D341Med (cell line): ENCODE measurements at places on chromosomes 2 and 18.
A peak's percentile ranks its signal among the peaks of the same experiment; 100 is the strongest.

DNA sequence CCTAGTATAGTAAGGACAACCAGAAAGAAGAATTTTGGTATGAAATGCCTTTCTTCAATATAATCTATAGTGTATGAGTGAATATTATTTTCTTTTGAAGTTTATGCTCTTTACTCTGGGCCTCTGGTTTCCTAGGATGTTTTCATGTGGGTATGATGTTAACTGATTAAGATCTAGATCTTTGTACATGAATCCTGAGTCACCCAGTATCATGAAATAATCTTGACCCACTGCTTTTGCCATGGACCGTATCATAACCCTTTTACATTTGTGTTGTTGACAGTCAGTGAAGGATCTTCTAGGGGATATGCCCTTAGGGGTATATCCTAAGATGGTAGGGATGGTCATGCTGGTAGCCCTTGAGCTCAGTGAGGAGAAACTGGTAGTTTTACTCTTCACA is 100.3 kb downstream of the RAB3GAP1 start:
- DNase-seq = no peak

DNA sequence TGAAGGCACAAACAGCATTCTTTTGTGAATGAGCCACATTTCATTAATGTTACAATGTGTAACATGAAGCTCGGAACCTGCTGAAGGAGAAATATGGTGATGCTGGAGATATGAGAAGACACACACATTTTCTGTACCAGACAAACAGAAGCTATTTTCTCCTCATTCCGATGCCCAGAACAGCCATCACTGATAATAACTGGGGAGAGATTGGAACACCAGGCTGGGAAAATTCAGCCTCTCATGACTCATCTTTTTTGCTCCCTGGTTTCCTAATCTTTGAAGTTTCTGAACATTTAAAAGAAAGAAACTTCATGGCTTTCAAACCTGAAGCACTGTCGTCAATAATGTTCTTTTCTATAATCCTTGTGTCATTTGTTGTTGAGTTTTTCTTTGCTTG is 110.9 kb downstream of the LYPD6 start:
- no peak for DNase-seq

DNA sequence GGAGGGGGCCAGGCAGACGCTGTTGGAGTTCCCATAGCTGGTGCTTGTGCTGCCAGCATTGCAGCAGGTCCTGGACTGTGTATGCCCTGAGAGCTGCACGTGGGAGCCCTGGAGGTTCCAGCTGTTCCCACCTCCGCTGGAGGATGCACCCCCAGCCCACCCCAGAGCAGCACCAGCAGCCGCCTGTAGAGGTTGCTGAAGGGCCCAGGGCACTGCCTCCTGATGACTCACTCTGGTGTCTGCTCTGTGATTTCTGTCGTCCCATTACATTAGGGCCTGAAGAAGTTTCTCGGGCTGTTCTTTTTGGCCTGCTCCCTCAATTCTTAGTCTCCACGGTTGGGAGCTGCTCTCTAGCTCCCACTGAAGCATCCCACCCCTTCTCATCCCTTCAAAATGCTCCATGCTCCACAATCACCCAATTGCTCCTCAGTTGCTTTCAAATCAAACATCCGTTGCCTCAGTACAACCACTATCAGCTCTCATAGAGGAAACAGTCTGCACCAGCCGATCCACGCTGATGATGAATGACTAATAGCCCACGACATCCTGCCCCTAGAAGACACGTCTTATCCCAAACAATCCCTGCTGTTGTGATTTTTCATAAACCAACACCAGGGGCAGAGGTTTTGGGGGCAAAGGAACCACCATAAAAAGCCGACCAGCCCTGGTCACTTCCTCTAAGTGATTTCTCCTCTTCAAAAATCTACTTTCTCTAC is 65.2 kb upstream of the RNF152 start:
- no peak for DNase-seq

GRCh38 chr2:65227020-65227455 is 593 bp upstream of the ACTR2 start:
- no peak for DNase-seq

- no peak for DNase-seq
These were observed 2.0 kb downstream of the INO80C start for GRCh38 chr18:35495536-35496314.

DNA sequence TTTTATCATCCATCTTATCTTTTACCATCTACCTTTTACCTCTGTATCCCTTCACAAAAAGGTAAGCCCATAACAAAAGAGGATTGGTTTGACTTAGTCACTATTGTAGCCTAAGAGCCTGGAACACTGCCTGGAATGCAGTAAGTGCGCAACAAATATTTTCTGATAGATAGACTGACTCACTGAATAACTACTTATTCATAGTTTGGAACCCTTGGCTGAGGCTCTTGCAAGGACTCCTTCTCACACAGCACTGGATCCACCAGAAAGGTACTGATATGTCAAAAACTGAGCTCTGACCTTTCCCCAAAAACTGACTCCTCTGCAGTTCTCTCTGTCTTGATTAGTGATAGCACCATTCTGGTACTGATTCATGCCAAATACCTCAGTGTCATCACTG is 426.7 kb downstream of the SETBP1 start:
- no peak for DNase-seq

- DNase-seq = no peak
These were observed 8.9 kb downstream of the NEDD4L start for GRCh38 chr18:58052960-58053359.

GRCh38 chr18:3305354-3305762 is 43.4 kb downstream of the MYL12B start:
- DNase-seq = no peak

GRCh38 chr18:11307716-11308115 is 158.3 kb upstream of the PIEZO2 start:
- no peak for DNase-seq

DNA sequence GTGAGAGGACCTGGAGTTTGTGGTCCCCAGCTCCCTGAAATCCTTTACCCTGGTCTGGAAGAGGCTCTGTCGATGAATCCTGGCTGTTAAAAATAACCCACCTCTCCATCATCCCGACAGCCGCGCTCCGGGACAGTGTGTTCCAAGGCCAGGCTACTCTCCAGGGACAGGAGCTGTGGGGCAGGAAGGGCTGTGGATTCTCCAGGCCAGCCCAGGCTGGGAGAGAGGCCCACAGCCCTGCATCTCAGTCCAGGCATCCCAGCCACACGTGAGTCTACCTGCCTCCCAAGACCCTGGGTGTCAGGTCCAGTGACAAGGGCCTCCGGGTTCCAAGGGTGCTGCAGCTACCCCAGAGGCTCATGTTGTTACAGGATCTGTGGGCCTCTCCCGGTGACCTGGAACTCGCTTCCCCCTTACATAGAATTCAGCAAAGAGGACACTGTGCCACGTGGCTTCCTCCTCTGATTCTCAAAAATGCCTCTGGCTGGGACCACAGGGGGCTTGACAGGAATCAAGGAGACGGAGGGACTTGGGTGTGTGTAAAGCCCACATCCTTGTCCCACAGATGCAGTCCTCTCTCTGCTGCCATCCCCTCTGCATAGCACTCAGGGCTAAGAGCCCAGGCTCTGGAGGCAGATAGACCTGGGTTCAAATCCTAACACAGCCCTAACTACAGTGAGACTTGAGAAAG is 17.3 kb downstream of the ADRA2B start:
- peak; percentile 9 for DNase-seq

- no peak for DNase-seq
These were observed 32.6 kb downstream of the TNS1 start for GRCh38 chr2:217970206-217970605.

DNA sequence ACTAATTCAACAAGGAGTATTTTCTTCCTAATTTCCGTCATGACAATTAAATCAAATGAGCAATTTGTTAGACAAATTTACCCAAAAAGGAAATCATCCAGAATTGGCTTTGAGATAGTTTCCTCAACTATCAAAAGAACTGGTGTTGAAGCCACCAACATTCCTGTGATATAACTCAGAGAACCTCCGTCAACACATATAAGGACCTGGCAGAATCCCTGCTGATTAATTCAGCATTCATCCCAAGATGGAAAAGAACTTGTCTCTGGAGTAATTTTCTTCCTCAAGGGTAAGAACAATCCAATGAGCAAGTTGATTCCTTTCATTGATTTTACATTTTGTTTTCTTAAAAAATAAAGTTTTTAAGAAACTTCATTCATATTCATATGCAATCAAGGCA is 62.0 kb downstream of the MBD2 start:
- DNase-seq = no peak

DNA sequence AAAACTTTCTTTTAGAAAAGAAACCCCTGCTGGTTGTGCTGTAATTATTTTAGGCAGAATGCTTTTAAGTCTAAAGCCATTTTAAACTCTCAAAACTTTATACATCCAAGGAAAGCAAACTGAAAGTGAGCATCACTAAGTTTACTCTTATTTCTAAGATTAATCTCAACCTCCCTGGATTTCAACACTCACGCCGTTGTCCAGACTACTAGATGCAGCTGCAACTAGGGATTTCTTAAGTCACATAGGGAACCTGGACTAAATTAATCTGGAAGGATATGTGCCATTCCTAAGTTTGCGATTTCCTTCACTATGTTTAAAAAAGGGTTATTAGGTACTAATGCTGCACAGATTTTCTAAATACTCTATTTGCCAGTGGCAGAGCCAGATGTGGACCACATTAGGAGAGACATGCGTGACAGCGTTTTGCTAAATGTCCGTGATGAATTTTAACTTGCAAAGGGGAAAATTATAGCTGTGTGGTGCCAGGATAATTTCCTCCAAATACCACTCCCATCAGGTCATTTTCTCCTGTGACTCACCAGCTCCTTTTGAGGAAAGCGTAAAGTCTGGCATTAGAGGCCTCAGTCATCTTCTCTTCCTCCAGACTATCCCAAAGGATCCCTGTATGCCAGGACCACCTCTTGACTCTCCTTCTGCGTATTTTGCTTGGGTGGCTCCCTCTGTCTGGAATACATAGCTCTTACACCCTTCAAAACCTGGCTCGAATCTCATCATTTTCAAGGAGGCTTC is 143.7 kb downstream of the ATL2 start:
- DNase-seq = no peak

DNA sequence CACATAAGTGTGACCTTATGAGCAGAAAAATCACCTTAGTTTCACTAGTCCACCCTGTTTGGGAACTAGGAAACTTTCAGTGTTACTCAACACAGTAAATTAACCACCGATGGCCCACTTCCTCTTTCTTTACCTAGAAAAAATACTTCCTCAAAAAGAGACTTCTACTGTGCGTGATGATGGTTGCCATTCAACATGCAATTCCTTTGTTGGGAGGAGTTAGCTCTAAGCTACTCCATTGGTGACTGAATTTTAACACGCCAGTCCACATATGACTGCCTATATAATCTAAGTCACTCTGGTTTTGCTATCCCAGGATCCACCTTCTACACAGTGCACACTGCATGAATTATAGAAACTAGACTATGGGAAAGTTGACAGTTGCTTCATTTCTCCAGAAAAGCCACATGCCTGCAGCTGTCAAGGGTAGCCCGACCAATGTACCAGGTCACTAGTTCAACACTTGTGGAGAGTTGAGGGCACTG is 47.8 kb upstream of the REG3G start:
- no peak for DNase-seq

GRCh38 chr18:25093141-25093540 is 258.8 kb downstream of the ZNF521 start:
- DNase-seq = no peak

DNA sequence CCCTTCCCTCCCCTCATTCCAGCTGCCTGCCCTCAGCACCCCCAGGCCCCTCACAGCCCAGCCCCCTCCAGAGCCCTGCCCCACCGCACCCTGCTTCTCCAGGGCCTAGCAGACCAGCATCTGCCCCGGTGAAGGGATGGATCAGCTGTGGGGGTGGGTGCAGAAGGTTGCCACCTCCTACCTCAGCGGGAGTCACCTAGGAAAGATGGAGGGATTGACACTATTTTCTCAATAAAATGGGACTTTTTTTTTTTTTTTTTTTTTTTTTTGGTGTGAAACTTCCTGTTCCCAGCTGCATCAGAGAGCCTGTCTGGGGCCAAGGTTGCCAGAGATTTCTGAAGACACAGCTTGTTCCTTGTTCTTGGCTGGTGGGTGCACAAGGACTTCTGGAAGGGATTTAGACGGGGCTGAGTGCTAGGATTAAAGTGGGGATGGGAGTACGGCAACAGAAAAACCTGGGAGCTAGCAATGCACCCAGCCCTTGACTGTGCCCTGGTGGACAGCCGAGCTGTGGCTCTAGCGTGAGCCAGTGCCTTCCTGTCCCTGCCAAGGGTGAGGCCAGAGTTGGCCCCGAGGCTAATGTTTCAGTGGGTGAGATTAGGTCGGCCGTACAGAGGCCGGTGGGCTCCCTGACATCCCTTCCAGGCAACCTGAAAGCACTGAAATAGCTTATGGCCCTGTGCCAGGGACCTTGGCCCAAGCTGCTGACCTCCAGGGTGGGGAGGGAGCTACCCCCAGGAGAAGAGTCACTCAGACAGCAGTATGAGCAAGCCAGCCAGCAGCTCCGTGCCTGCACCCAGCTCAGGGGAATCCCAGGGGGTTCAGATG is 4.6 kb downstream of the B3GNT7 start:
- peak; percentile 43 for DNase-seq

DNA sequence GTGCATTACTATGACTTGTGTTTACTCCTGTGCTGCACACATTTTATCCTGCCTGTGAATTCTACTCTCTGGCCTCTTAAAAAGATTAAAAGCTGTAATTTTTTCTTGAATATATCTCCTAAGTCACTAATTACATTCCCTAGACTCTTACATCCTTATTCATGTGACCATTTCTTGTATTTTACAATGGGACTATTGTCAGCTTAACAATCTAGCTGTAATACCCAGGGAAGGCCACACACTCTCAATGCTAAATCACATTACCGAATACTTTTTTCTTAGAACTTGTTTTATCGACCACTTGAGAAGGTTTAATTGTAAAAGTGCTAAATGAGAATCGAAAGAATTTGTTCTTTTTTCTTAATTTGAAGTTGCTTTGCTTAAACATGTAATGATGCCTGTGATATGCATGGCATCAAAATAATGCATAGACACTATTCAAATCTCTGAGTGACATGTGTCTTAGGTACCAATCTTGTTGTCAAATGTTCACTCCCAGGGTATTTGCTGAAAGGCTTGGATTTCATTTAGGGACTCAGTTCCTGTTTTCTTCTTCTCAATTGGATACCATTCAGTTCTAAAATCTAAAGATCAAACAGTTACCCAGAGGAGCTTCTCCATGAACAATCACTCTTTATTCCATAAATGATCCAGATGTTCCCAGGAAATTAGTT is 498.5 kb downstream of the DPP10 start:
- DNase-seq = no peak

DNA sequence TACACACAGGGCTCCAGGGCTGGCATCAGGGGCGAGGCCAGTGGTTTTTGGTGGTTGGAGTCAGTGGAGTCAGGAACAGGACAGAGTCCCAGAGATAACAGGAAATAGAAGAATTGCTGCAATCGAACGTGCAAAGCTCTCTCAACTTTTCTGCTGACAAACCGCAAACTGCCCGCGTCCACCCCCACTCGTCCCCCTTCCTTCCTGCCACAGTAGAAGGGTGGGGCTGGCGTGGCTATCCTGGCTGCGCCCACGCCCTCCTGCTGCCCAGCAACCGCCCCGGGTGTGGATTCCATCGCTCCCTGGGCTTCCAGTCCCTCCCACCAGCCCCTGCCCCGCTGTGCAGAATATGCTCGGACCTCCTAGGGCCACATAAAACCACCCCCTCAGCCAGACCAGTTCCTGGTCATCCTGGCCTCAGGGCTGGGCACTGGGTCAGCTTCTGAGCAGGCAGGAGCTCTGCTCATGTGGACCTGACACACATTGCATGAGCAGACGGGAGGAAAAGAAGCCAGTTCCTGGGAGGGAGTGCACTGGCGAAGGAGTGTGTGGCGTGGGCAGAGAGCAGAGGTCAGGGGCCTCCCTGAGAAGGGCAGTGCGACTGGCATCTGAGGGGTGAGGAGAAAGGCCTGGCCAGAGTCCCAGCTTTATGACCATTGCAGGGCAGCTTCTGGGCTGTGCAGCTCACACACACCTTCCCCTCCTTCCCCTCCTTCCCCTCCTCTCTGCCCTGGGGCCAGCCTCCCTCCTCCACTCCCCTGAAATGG is 85.4 kb upstream of the ATG16L1 start:
- DNase-seq = peak; percentile 34
